ENCODE measurements at places on chromosomes 1 and 21.

GRCh38 chr1:168513656-168514404 lies 30.0 kb downstream of the XCL2 start:
- DNase-seq = no peak

DNA sequence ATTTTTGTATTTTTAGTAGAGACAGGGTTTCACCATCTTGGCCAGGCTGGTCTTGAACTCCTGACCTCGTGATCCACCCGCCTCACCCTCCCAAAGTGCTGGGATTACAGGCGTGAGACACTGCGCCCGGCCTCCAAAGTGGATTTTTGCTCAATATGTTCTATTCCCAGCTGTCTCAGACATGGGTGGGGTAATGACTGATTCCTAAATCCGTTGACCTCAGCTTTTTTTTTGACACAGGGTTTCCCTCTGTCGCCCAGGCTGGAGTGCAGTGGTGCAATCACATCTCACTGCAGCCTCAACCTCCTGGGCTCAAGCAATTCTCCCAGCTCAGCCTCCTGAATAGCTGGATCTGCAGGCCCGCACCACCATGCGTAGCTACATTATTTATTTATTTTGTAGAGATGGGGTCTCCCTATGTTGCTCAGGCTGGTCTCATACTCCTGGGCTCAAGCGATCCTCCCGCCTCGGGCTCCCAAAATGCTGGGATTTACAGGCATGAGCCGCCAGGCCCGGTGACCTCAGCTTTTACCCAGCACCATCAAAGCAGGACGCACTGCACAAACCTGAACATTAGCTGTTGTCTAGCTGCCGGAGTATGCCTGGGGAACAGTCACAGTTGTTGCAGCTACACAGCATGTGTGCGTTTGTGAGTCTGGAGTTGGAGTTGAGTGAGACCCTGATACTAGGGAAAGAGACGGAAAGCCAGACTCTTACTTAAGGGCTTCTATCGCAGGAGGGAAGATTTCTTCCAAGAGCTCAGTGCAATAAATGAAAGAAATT lies 43.7 kb upstream of the PSEN2 start:
- DNase-seq = no peak

GRCh38 chr1:42266253-42267135 lies 68.5 kb downstream of the FOXJ3 start:
- no peak for DNase-seq

GRCh38 chr1:51669272-51669671 lies 52.4 kb downstream of the OSBPL9 start:
- DNase-seq = no peak

- no peak for DNase-seq
Observed at GRCh38 chr1:216560527-216560926, 137.3 kb upstream of the USH2A start.

- no peak for DNase-seq
Observed at GRCh38 chr1:40658751-40659648, 6.5 kb downstream of the RIMS3 start.

GRCh38 chr1:66684353-66684752 lies 67.9 kb upstream of the DYNLT5 start:
- DNase-seq = no peak

GRCh38 chr1:170893655-170894297 lies 41.6 kb upstream of the MROH9 start:
- no peak for DNase-seq

DNA sequence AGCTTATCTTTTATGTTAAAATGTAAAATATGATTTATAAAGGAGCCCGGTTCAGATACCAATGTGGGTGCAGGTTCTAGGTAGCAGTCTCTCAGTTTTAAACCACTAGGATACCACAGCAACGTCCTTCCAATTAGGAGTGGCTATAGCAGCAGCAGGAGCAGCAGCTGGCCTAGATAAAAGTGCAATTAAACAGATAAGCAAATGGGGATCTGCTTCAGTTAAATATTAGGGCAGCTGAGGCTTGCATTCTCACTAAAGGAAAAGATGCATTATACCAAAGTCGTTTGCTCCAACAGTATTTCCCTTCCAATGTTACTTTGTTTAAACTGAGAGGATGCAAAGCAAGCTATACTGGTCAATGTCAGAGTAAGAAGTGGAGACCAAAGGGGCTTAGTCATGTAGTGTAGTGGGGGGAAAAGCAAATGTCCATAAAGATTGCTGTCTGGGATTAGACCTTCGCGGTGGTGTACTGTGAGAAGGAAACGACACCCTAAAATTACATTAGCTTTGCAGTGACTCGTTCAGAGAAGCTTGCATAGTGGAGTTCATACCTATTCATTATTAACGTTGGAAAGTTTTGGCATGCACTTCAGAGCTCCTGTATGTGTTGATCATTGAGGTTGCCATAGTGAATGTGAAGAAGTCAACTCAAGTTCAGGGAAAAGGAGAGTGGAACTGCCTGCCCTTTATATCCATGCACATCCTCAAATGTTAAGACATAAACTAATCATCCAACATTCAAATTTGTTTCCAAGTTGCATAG lies 272.2 kb downstream of the VAV3 start:
- DNase-seq = no peak

DNA sequence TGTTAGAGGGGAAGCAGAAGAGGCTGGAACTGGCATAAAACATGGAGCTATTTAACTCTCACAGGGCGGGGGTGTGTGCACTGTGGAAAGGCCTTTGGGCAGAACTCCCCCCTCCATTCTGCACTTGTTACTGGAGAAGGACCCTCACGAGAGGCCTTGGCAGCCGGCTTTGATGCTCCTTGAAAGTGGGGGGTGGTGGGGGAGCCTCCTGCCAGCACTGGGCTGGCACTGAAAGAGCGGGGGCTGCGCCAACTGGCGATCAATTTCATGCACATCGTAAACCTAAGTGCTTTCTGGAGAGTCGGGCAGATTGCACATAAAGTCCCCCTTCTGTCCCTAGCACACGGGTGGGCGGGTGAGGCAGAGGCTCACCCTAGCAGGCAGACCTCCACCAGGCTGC lies 28.9 kb downstream of the FOXO6 start:
- DNase-seq = no peak

GRCh38 chr1:213326281-213327016 lies 275.4 kb downstream of the RPS6KC1 start:
- no peak for DNase-seq

DNA sequence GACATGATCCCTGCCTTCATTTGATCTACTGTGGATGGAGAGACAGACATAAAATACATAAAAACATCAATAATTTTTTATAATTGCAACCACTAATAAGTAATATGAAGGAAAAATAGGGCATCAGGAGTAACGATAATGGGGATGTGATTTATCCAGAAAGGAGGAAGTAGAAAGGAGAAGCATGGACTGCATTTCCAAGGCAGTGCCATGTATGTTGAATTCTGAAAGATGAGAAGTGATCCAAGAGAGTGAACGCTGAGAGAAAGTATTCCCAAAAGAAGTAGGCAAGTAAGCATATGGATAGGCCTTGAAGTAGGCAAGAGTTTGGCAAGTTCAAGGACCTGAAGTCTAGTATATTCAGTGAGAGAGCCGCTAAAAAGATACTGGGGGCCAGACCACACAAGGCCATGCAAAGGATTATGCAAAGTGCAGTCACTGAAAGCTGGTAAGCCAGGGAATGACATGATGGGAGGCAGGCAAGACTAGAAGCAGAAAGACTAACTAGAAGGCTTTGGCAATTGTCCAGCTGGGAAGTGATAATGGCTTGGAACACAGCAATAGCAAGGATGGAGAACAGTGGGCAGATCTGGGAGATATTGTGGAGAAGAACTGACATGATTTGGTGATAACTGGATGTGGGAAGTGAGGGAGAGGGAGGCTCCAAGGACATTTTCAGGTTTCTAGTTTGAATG lies 85.9 kb downstream of the TM2D1 start:
- DNase-seq = no peak

- DNase-seq = no peak
Observed at GRCh38 chr1:45526135-45526644, 4.5 kb upstream of the PRDX1 start.

DNA sequence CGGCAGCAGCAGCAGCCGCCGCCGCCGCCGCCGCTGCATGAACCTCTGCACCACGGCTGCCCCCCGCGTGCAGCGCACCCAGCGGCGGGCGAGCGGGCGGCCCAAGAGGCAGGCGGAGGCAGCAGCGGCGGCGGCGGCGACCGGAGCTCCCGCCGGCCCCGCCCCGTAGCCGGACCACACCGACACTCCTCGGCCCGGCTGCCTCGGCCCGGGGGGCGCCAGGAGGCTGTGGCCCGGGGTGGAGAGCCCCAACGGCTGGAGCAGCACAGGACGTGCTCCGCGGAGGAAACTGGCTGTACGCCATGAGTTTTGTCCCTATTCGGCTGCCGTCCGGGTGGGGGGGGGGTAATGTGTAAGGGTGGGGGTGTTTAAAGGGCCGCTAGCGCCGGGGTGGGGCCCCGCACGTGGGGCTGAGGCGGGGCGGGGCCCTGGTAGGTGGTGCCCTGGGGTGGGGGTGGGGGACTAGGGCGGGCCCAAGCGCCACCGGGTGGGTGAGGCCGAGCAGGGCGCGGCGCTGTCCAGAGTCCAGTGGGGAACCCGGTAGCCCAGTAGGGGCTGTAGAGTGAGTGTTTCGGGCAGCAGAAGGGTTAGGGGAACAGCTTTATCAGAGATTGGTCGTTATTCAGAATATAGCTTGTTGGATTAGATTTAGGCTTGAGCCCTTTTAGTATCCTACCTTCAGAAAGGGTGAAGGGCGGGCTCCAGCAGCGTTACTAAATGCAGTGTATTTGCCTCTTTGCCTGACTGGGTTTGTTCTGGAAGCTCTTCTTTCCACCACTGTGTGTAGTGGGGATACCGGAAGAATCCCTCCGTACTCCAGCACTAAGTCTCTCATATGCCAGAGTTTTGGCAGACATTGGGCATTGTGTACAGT lies at the start of gene FAM78B:
Gene FAM78B, minus strand, starts transcription at position 304 of the 874 bp plus-strand sequence. CDS start 753 bp downstream, outside the sequence.
- peak; percentile 49 for DNase-seq

DNA sequence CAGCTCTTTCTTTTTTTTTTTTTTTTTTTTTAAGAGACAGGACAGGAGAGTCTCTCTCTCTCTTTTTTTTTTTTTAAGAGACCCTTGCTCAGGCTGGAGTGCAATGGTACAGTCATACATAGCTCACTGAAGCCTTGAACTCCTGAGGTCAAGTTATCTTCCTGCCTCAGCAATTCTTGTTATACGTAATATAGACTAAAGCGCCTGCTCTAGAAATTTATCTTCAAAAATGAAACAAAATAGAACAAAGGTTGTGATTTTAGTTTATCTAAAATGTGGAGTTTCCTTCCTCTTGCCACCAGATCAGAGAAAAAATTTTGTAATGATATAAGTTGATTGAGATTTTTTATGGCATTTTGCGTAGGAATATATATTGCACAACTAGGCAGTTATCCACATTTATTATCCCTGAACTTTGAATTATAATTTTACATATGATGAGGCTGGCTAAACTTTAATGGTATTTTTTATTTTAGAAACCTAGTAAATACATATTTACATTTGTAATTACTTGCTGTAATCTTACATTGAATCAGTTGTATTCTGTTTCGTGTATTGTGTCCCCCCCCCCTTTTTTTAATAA lies 44.2 kb downstream of the MTF2 start:
- DNase-seq = no peak

- no peak for DNase-seq
Observed at GRCh38 chr1:2316451-2316961, 74.8 kb downstream of the MORN1 start.

GRCh38 chr1:14759843-14760242 lies 161.4 kb downstream of the KAZN start:
- no peak for DNase-seq

DNA sequence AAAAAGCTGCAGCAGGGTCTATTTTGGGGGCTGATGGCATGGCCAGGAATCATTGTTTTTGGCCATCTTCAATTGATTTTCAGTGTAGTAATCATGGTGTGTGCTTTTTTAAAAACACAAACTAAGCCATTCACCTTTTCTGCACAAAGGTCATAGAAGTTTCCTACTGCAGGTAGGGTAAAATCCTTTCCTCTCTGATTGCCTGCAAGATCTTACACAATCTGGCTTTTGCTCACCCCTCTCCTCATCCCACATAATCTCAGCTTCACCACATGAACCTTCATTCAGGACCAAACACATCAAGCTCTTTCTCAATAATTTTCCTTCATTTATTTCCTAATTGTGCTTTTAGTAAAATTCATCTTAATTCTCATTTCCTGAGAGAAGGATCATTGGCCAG lies 38.3 kb upstream of the GBP5 start:
- no peak for DNase-seq

GRCh38 chr1:215344539-215344938 lies 222.6 kb upstream of the KCTD3 start:
- no peak for DNase-seq

DNA sequence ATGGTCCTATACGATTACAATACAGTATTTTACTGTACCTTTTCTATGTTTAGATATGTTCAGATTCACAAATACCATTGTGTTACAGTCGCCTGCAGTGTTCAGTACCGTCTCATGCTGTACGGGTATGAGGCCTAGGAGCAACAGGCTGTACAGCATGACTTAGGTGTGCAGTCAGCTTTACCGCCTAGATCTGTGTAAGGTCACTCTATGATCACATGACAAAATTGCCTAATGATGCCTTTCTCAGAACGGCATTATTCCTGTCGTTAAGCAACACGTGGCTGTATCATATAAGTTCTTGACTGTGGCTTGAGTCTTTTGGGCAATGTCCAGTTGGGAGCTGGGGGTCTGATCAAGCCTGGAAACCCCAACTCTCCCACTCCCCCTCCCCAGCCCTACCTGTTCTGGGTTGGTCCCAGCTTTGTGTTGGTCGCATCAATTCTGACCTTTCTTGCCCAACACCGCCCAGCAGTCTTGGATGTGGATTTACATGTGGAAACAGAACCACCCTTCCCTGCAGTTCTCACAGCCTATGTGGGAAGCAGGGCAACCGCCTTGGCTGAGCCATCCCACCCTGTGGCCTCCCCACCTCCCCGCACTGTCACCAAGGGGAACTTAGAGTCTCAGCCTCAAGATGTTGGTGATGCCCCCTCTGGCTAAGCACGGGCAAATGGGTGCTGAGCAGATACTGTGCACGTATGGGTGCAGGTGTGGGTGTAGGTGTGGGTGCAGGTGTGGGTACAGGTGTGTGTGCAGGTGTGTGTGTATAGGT lies 80.2 kb upstream of the ACTL8 start:
- DNase-seq = no peak

DNA sequence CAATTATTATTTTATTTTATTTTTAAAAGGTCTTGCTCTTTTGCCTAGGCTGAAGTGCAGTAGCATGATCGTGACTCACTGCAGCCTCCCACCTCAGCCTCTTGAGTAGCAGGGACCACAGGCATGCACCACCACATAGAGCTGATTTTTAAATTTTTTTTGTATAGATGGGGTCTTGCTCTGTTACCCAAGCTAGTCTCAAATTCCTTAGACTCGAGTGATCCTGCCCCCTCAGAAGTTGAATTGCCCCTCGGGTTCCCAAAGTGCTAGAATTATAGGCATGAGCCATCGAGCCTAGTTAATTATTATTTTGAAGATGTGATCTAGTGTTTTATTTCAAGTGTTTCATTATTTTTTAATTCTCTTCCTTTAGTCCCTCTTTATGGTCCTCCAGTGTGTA lies 12.2 kb downstream of the MSH4 start:
- no peak for DNase-seq

DNA sequence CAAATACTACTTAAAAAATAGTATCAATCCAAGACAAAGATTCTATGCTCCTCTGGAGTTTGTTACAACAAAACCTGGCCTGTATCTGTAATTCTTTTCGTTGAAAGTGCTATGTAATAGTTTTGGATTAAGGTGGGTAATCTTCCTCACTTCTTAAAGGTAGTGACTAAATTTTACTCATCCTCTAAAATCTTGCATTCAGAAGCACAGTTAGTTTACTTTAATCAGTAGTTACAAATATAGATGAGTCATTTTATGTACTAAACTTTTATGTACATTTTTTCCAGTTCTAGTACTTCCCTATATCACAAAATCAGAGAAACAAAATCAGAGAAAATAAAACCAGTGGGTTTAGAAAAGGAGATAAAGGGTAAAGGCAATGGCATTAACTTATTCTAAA lies 51.3 kb downstream of the ZNHIT6 start:
- DNase-seq = no peak

GRCh38 chr1:87077959-87078639 lies 163.7 kb downstream of the HS2ST1 start:
- no peak for DNase-seq

All from NCI-H2227 treated with DMSO at 0.1 percent for 48 hours (cell line).